Bronchial epithelial cell (primary cell): ENCODE measurements at places on chromosomes 4 and X. TPM values are rescaled to one million over a fixed set of nuclear protein-coding genes. Genes with fewer than 3 reads are reported as not detected.

GRCh38 chrX:1912193-1912592, 297.3 kb downstream of the ASMT start:
- no peak for DNase-seq

DNA sequence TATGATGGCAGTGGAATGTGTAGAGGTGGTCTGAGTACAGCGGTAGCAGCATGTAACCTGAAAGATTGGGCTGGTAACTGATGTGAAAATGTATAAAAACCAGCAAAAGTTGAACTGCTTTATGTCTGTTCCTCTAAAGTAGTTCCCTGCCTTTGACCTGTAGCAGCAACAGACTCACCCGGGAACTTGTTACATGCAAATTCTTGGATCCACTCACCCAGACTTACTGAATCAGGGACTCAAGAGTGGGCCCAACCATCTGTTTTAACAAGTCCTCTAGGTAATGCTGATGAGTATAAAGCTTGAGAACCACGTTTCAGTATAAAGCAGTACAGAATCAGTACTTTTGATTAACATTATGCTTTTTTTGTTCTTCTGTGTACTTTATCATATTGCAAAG, 84.7 kb downstream of the RAP1GDS1 start:
- no peak for DNase-seq

Gene SLC16A2
- 1.3 TPM in 2 replicates for total RNA-seq

- DNase-seq, result no peak
Measured at GRCh38 chr4:88062843-88063242, 55.4 kb downstream of the PKD2 start.

DNA sequence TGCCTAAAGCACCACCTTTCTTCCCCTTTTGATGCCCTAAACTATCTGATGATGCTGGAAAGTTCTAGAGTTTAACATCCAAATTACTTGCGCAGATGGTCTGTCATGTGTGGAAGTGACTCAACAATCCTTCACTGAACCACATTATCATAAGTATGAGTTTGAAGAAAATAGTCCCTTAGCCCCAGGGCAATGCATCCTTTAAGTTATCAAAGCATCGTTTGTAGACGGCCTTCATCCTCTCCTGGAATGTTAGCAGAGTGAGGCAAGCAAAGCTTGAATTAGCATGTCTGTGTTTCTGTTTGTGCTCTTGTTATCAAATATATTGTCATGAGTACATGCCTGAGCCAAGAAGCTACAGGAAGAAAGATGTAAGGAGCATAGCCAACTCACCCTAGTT, 570.9 kb downstream of the MID1IP1 start:
- DNase-seq, result no peak

DNA sequence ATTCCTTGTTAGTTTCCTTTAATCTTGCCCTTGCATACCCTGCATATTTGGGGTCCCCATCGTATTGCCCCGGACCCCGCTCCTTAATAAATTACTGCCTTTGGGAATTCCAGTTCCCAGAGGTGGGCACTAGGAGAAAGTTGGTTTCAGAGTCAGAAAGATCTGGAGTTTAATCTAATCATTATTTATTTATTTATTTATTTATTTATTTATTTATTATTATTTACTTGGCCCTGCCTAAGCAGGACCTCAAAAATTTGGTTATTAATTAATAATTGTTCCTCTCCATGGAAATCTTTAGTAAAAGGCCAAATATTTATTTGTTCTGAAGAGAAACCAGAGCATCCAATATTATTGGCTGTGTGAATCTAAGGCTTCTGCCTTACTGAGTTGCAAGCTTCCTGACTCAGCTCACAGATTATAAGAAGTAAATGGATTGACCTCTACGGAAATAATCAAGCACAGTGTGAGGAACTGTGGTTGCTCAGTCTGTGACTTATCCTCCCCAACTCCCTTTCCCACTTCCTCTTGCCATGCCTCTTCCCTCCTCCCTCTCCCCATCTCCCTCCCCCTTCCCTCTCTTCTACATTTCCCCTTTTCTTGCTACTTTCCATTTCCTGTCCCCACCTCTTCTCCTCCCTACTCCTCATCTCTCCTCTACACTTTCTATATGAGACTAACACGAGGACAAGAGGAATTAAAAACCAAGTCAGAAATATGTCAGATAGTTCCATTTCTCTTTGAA, 61.5 kb upstream of the AP1S2 start:
- DNase-seq, result no peak

Gene SUPT20HL2
- not detected in 2 replicates for total RNA-seq

GRCh38 chr4:4323705-4324534, 33.9 kb downstream of the ZBTB49 start:
- no peak for DNase-seq

GRCh38 chr4:1057403-1057745, 45.9 kb downstream of the FGFRL1 start:
- DNase-seq, result no peak

DNA sequence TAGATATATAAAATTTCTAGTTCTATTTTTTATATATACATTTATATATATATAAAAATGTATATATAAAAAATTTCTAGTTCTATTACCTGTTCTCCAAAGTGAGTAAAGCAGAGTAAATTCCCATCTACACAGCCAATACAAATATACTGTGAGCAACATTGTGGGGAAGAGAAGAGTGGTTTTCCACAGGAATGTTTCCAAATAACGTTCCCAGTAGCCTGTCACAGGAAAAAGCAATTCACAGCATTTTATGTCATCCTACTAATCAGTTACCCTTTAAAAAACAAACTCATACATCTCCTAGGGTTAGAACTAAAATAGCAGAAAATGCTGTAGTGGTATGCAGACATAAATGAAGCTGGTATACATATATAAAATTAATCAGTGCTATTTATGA, 44.5 kb downstream of the AASDH start:
- no peak for DNase-seq

Gene PRKG2
- 5.3 and 7.0 TPM in 2 replicates for total RNA-seq

GRCh38 chr4:136643416-136643815, 888.9 kb downstream of the PCDH18 start:
- peak; percentile 56 for DNase-seq

DNA sequence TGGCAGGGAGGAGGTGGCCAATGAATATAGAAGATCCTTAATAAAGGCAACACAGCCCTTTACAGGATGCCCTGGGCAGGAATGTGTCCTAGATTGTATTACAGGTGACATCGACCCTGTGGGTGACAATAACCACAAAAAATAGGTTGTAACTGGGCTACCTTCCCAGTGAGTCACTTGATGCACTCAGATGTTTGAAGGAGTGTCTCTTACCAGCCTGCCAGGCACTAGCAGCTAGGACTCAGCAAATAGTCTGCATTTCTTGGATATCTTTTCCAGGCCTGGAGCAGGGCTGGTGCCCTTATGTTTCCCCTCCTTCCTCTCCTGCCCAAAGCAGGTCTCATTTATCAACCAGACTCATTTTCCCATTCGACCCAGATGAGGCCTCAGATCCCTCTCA, 50.9 kb upstream of the TMEM164 start:
- peak; percentile 13 for DNase-seq

- peak; percentile 2 for DNase-seq
Measured at GRCh38 chrX:119605464-119606279, 552 bp downstream of the NKRF start.

DNA sequence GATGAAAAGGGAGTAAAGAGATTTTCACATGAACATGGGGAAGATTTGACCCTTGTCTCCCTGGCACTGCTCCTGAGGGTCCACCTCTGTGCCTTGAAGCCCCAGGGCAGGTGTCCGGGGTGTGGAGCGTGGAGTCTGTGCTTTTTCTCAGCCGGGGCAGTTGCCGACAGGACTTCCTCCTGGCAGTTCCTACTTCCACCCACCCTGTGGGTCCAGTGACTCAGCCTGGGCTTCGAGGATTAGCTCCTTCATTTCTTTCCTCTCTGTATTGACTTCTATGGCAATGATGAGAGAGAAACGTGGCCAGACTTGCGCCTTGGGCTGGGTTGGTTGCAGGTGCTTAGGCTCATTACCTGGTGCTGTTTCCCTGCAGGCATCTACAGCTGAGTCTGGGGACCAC, 35.9 kb upstream of the CLCN4 start:
- DNase-seq, result peak; percentile 13

- no peak for DNase-seq
Measured at GRCh38 chr4:8227201-8227770, 28.2 kb downstream of the SH3TC1 start.

DNA sequence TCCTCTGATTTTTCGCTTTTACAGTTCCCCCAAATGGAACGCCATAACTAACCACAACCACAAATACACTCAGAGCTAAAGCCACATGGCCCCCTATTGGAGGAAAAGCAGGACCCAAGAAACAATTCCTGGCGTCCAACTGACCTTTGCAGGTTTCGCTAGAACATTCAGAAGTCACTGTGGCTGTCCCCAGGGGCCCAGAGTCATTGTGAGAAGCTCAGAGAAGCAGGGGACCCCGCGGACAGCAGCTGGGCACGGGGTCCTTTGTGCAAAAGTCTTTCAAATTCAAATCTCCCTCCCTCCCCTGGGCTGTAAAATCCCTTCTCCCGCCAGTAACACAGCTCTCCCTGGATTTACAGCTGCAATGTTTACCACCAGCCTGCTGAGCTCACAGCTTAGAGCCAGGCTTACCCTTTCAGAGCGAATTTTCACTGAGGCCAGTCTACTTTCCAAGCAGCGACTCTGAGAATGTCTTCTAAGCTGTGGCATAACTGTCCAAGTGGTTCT, 214.8 kb downstream of the CRLF2 start:
- no peak for DNase-seq

Gene AKAP14
- total RNA-seq, result not detected in 2 replicates

Gene RTL5
- total RNA-seq, result not detected in 2 replicates

Gene DRP2
- total RNA-seq, result not detected in 2 replicates

Gene ZAR1
- total RNA-seq, result under 0.01 TPM in 1 of 2 replicates, not detected in the other

DNA sequence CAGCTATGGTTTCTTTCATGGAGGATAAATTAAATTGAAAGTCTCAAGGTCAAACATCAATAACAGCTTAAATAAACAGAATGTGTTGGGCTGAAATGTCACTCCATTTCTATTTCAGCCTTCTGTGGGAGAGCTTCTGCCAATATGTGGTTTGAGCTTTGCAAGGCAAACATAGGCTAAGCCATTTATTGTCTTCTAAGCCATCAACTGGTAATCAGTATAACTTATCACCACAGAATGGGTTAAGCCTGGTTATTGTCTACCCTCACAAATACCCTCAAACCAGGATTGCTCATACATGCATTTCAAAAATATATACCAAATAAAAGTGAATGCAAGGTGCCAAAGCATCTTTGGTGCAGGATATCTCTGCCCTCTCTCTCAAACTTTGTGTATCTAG, 52.7 kb downstream of the GABRB1 start:
- no peak for DNase-seq

- peak; percentile 61 for DNase-seq
Measured at GRCh38 chr4:119728692-119729593, 100.3 kb upstream of the PDE5A start.

DNA sequence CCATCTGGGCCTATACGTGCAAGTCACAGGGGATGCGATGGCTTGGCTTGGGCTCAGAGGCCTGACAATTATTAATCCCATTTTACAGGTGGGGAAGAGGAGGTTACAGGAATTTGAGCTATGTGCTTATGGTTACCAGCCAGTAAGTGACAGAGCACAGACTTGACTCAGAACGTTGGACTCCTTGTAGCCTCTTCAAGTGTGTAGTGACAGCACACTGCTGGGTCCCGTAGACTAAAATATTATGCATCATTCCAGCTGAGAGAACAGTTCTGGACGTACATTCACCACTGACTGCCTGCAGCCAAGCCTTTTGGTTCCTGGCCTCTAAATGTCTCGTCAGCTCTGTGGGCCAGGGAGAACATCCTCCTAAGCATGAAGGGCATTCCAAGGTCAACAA, 314.5 kb downstream of the GPAT3 start:
- no peak for DNase-seq

- no peak for DNase-seq
Measured at GRCh38 chr4:121788896-121789295, 12.2 kb upstream of the EXOSC9 start.

Gene ART3
- total RNA-seq, result under 0.01 TPM in 1 of 2 replicates, not detected in the other

GRCh38 chrX:11386001-11386523, 92.8 kb downstream of the AMELX start:
- peak; percentile 51 for DNase-seq

Gene PARM1
- 0.13 TPM in 1 of 2 replicates, not detected in the other for total RNA-seq

Gene GAB3
- under 0.01 and 0.13 TPM in 2 replicates for total RNA-seq

- no peak for DNase-seq
Measured at GRCh38 chrX:134369576-134369975, 90.4 kb upstream of the HPRT1 start.

Gene LAMP2
- total RNA-seq, result 112 and 118 TPM in 2 replicates

GRCh38 chr4:10622728-10623127, 61.8 kb downstream of the CLNK start:
- peak; percentile 10 for DNase-seq

Gene CDX4
- total RNA-seq, result not detected in 2 replicates

DNA sequence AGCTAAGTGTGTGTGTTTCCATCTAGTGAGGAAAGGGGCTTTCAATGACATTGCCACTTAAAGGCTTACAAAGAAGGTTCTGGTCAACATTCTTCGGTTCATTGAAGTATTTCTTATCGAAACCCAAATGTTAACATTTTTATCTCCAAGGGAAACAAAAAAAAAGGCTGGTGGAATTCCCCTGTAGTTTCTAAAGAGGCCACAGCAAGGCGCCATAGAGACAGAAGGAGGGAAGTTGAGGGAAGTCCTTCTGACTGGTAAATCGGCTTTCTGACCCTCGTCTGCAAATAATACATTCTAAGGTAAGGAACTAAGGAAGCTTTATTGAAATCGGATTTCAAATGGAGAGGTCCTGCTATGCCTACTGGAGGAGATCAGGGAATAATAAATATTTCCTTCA, 1.7 kb upstream of the ZFP42 start:
- no peak for DNase-seq

Gene G6PD
- total RNA-seq, result 17.4 and 20.0 TPM in 2 replicates

Gene XG
- total RNA-seq, result 0.26 and 1.4 TPM in 2 replicates

Gene PCDH7
- 12.1 and 16.4 TPM in 2 replicates for total RNA-seq

Gene STARD8
- not detected in 2 replicates for total RNA-seq

DNA sequence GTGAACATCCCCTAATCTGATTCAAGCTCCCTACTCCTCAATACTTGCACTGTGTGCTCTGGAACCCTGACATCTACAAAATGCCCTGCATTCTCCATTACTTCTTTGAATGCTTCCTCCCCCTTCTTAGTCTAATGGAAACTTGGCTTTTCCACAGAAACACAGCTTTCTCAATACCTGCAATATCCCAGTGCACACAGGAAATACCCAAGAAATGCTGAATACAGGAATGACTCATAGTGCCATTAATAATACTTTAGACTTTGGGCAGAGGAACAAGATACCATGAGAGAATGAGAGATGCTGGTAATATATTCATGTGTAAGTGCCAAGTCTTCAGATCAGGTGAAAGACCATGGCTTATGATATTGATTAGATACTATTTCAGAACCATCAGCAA, 5.6 kb downstream of the QRFPR start:
- DNase-seq, result peak; percentile 69

Gene RHOXF2
- total RNA-seq, result not detected in 2 replicates

DNA sequence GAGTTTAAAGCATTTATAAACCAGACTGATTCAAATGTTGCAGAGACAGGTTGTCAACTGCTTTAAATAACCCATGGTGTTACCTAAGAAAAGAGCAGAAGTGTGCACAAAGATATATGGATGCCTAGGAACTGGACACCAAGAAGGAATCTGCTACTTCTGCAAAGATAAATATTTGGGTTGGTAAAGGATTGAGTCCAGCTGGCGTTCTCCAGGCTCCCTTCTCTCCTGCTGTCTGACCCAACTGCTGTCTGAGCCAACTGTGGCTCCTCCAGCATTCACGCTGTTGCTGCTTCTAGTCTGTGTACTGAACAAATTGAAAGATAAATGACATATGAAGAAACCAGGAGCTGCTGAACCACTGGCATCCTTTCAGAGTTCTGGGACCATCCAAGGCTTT, 1167.8 kb upstream of the PRKX start:
- no peak for DNase-seq
